HT-29 (cell line): ENCODE measurements at places on chromosomes 12 and 14.
A peak's percentile ranks its signal among the peaks of the same experiment; 100 is the strongest.

DNA sequence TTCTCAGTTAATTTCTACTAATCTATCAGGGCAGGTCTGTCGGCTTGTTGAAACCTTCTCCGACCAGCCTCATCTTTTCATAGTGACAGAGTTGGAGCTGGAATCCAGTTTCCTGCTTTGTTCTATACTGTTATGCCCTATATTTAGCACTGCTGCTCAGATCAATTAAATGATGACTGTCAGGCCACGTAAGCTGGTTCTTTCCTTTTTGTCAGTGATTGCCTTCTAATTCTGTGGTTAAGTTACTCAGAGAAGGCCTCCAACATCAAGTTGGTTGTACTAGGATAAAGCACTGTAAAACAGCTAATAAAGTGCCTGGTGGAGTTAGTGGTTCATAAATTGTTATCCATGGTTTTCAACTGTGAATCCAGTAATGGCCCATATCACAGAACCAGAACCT lies 22.6 kb downstream of the DERA start:
- DNase-seq: no peak

DNA sequence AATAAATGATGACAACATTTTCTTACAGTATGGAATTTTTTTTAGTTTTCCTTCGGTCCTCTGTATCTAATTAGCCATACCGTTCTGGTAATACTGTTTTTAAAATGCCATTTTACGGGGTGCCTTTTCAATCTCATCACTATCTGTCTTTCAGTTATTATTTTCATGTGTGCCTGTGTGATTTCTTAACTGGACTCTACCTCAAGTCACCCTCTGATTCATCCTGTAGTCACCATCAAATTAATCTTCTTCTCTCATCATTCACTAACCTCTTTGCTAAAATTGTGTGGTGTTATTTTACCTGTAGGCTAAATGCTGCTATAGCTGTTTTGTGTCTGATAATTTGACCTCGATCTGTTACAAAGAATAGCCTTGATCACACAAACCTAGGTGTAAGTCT lies 16.0 kb upstream of the CCT2 start:
- DNase-seq: no peak

- no peak for DNase-seq
Measured at GRCh38 chr12:66163289-66163688, 6.5 kb downstream of the TMBIM4 start.

GRCh38 chr14:29842228-29842627 lies 85.4 kb downstream of the PRKD1 start:
- no peak for DNase-seq

DNA sequence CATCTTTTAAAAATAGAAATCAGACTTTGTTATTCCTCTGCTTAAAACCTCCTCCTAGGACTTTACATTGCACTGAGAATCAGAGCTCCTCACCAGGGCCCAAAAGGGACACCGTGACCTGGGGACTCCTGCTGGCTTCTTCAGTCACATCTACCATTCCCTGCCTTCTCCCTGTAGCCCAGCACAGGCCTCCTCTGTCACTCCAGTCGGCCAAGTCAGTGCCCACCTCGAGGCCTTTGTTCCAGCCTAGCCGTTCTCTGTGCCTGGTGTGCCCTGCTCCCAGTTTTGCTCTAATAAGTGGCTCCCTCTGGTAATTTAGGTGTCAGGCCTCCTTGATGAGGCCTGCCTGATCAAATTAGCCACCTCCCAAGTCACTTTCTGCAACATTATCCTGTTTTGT lies 27.4 kb downstream of the CRADD start:
- no peak for DNase-seq

GRCh38 chr14:82047777-82048470 lies 514.3 kb upstream of the SEL1L start:
- DNase-seq: no peak

GRCh38 chr12:68031881-68032739 lies 42.9 kb downstream of the IFNG-AS1 start:
- no peak for DNase-seq

DNA sequence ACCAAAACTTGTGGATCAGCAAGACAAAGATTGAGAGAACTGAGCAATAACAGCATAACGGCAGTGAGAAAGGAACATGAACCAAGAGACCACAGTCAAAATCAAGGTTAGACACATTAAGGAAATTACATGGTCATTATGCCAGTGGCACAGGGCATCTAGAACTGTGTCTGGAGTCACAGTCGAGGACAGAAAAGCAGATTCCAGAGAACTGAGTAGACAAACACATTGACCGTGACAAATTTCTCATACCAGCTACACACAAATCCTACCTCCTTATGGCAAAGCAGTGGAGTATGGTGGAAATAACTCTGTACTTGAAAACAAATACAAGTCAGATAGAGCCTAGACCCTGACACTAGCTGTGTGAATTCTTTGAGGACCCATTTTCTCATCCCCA lies 367.3 kb downstream of the DUSP6 start:
- no peak for DNase-seq

DNA sequence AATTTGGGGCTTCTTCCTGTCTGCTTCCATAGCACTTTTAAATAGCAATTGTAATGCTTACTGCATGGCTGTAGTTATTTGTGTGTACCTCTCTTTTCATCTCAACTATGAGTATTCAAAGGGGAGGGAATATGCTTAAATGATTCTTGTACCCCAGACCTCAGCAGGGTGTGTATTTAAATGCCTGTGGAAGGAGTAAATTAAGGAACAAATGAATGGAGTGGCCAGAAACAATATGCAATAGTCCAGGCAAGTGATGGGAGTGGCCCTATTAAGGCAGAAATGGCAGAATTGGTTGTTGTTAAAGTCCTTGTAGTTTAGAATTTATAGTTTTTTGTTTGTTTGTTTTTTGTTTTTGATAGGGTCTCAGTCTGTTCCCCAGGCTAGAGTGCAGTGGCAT lies 1.5 kb downstream of the RAD51B start:
- no peak for DNase-seq

- no peak for DNase-seq
Measured at GRCh38 chr14:23604675-23605170, 26.1 kb upstream of the JPH4 start.

DNA sequence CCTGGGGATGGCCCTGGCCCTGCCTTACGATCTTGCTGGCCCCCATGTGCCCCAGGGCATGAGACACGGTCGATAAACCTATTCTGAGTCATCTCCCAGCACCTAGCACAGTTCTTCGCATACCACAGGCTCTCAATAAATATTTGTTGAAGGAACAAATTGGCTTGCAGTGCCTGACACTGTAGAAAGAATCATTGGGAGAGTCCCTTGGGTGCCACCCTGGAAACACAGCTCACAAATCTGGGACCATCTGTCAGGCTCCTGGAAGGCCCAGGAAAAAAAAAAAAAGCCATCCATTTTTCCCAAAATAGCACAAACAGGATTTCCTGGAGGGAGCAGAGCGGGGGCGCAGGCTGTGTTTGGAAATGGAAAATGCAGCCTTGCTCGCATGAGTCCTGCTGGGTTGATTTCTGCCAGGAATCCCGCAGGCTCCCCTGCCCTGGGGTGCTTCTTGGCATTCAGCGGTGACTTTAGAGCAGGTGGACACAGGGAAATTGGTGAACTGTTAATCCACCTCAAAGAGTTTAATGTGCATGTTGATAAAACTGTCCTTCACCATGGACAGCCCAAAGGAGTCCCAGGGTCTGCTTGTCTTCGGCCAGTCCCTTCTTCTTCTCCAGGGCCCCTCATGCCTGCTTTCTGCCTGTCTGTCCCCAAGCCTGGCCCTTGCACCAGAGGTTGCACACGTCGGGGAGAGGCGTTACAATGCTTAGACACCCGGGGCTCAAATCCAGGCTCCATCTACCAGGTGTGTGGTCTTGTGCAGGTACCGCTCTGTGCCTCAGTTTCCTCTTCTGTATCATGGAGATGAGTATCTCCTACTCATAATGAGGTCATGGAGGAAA lies 106.1 kb upstream of the RFLNA start:
- peak; percentile 17 for DNase-seq

DNA sequence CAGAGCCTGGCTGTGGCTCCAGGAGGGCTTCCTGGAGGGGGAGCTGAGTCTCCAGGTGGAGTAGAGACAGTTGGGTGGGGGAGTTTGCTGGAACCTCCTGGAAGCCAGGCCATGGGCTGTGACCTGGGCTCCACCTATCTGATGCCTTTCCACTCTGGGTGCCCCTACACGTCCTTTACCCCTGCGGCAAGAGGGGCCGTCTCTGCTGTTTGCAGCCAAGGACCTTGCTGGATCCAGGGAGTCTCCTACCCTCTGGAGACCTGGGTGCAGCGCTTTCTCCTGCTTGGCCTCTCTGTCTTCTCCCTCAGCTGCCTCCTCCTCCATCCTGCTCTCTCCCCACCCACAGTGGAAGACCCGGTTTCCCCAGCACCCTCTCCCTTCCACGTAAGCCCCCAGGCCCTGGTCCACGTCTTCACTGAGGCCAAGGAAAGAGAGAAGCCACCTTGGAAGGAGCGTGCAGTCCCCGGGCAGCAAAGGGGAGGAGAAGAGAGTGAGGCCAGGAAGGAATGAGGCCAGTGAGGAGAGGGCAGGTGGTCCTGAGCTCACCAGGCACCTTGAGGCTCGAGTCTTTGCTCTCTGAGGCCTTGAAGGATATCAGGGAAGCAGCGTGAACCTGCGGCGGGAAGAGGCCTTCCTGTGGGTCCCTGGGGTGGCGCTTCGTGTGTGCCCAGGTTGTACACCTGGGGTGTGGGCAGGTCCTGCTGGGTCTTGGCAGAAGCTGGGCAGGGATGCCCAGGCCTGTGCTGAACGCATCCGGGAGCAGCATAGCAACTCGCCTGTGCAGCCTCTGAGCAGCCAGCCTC lies 294.3 kb upstream of the RTL1 start:
- DNase-seq: no peak

DNA sequence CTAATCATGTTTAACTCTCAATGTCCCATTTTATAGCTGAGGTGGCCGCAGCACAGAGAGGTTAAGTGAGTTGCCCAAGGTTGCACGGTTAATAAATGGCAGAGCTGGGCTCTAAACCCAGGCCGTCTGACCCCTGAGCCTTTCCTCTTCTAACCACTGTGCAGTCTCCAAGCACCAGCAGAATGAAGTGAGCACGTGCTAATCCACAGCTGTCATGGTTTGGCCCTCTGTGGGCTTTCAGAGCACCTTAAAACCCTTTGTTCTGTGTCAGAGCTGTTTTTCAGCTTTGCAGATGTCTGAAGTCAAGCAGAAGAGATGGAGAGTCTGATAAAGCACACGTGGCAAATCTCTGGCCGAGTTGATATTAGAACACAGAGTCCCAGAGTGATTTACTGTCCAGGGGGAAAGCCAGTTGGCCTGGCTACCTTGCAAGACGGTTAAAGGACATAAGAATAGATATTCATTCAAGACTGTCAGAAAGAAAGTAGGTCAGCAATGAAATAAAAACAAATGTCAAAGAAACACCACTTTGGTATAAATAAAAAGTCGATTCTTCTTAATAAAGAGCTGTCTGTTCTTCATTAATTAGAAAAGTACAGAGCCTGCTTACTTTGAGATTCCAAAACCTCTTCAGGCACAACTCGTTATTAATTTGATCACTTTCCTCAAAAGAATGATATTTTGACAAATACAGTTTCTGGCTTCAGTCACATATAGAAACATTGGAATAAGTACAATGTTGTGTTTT lies 107.3 kb downstream of the CRADD start:
- peak; percentile 54 for DNase-seq

- peak; percentile 34 for DNase-seq
Measured at GRCh38 chr12:4116251-4117111, 157.1 kb upstream of the CCND2 start.

- DNase-seq: no peak
Measured at GRCh38 chr14:103542605-103543088, 13.7 kb downstream of the TRMT61A start.

DNA sequence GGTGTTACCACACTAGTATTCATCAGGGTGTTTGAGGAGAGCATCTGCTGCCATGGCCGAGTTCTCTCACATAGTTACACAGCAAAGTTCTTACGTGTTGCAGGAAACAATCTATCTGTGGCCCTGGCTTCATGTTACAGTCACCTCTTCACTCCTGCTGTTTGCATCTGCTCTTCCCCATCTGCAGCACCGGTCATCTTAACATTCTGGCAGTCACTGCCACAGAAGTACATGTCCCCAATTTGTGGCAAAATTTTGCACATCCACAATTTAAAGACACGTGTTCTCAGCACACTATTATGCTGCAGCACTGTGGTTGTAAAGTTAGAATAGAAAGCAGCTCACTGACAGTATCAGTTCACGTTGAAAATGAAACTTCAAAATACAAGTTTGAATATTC lies 23.2 kb downstream of the MAPK1IP1L start:
- no peak for DNase-seq

GRCh38 chr12:101287357-101287756 lies 7.5 kb downstream of the UTP20 start:
- no peak for DNase-seq

DNA sequence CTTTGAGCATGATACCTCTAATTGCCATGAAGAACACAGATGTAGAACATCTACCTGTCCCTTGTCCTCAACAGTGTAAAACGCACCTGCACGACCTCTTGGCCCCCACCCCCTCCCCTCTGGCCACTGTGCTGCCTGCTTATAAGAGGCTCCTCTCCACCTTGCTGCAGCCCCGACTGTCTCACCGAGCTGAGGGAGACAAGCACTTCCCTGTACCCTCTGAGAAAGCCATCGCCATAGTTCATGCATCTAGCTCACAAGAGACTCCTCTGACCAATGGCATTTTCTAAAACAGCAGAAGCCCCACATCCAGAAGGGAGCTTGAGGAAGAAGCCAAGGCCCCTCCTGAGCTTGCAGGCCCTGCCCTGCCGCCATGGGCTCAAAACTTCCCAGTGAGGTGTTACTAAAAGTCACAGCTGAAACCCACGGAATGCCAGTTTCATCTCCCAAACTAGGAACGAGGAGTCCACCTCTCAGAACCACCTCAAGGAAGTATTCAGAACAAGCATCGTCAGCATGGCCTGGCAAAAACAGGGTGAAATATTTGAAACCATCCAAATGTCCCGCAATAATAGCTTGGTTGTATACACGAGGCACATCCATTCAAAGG lies 21.5 kb upstream of the ANO2 start:
- DNase-seq: no peak
